Astrocyte (in vitro differentiated cells and primary cell): ENCODE measurements at places on chromosomes 5 and 9.
A peak's percentile ranks its signal among the peaks of the same experiment; 100 is the strongest.

- DNase-seq = no peak
These were observed 544 bp downstream of the ADAMTS6 start for GRCh38 chr5:65481171-65481581.

DNA sequence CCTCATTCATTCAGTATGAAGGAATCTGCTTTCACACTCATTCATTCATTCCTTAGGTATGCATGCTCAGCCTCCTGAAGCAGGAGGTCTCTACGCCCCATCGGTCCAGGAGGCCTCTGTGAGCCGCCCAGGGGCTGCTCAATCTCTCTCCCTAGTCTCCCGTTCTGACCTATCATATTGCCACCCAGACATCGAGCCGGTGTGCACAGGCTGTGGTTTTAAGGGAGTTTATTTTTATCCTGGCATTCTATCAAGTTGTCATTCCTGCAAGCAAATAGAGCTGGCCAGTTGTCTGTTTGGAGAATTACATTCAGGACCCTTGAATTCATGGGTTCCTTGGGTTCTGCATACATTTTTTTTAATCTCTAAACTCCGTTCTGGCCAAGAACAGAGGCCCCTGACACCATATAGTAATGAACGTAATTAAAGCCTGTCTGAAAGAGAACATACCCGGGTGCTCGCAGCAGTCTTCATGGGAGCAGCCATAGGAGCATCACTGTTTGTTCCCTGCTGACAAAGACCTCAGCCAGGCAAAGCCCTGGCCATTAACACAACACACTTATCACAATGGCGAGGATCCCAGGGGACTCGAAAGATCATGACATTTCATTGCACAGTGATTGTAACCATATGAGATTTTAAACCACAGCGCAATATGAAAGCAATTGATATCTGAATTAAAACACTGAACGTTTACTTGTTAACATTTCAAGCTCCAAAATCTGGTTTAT is 80.9 kb downstream of the ADAMTS16 start:
- DNase-seq = peak; percentile 17

DNA sequence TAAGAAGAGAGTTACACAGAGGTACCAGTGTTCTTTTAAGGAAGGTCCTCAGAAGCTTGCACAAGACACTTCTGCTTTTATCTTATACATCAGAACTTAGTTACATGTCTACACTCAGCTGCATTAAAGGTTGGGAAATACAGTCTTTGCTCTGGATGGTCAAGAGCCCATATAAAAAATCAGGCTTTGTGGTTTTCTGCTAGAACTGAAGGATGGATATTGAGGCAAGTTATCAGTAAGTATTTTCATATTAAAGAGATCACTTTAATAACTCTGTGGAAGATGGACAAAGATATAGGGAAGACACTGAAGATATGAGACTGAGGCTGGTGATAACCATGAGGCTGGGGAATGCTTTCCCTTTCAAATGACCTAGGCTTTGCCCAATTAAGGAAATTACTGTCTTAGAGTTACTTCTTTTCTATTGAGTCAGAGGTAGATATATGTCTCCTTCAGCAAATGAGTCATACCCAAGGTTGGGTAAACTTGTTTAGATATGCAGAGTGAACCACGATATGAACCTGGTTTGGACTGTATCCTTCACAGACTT is 87.0 kb upstream of the TNC start:
- DNase-seq = peak; percentile 96

DNA sequence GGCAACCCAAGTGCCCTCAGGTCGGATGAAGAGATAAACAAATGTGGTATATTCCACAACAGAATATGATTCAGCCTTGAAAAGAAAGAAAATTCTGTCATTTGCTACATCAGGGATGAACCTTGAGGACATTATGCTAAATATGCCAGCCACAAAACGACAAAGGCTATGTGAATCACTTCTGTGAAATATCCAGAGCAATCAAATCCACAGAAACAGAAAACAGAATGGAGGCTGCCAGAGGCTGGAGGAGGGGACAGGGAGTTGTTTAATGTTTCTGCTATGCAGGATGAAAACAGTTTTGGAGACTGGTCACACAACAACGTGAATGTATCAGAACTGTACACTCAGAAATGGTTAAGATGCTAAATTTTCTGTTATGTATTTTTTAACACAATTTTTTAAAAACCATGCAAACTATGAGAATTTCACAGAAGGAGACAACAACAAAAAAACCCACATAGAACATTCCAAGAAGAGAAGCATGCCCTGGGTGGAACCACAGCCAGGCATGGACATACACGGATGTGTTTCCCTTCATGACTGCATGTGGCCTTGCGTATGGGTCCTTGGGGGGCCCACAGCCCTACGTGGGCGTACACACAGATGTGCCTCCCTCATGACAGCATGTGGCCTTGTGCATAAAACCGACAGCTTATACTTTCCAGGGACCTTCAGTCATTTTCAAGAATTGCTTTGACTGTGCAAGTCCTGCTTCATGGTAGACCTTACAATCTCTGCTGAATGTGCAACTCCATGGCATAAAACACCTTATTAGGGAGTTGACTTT is 146.7 kb downstream of the ROR2 start:
- peak; percentile 25 for DNase-seq

DNA sequence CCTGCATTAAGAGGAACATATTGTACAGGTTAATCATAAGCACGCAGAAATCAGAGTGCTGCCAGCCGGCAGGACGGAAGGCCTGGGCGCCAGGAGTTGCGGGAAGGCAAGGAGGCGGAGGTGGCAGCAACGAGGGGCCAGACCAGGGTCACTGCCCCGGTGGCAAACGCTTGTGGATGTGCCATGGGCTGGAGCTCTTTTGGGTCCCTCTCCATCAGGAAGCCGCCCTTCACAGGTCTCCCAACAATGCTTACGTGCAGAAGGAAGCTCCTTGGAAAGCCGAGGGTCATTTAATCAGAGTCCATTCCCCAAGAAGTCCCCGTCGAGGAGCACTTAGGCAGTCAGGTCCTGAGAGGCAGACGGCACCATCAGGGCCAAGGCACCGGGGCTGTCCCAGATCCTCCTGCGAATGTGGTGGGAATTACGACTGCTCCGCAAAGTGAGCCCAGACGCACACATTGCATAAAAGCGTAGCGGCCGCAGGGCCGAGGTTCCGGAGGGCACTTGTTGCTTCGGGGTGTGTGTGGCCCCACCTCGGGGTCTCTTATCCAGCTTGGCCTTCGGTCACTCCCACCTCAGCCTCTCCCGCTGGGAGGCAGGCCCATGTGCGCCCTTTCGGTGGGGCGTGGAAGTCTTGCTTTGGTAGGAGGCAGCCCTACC is 20.5 kb downstream of the MRPL36 start:
- DNase-seq = no peak

GRCh38 chr5:159337016-159337955 is 7.0 kb upstream of the IL12B start:
- DNase-seq = peak; percentile 89

DNA sequence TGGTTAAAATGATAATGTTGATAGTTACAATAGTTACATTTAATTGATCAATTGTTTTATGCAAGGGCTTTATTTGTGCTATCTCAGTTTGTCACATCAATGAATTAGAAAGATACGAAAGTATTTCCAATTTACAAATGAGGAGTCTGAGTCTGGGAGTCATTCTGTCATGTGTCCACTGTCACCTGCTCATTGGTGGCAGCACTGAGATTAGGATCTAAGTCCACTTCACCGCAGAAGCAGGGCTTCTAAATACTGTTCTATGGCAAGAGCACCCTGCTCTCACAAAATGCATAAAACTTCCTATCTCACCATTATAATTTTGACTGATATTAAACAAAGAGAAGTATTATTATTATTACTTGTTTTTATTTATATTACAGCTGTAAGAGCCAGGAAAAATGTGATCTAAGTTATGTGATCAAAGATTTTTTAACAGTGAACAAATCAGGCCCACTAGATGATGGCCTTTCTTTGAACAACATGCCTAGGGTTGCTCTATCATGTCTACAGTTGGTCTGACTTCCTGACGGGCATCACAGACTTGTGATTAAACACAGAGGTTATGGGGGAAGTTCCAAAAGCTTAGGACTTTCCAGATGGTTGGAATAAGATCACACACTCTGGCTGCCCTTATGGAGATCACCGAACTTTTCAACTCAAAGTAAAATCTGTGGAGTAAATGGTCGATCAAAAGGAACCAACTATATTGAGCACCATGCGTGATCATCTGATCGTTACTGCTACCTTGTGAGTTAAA is 15.1 kb downstream of the TLR4 start:
- DNase-seq = no peak

DNA sequence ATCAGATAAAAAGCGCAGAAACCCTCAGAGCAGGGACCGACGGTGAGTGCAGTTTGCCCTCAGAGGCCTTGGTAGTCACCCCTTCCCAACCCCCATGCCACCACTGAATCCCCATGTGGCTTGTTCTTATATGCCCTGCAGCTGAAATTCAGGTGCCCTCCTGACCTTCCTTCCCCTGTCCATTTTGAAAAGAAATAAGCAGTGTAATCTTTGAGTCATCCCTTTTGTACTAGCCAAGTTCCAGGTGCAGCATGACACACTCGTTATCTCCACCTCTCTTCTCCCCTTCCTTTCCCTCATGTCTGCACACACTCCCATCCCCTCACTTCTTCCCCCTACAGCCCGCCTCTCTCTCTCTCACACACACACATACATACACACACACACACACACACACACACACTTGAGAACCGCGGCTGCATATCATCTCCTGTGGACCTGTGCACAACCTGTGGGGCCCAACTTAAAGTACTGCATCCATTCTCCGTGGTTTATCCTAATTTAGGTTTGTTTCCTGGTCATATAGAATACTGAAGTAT is 53.1 kb downstream of the SYK start:
- no peak for DNase-seq
